ENCODE measurements at places on chromosomes 11 and 22. TPM values are rescaled to one million over a fixed set of nuclear protein-coding genes. Genes with fewer than 3 reads are reported as not detected.

GRCh38 chr22:20180245-20180630 is 29.4 kb upstream of the CCDC188 start:
- DNase-seq = no peak

DNA sequence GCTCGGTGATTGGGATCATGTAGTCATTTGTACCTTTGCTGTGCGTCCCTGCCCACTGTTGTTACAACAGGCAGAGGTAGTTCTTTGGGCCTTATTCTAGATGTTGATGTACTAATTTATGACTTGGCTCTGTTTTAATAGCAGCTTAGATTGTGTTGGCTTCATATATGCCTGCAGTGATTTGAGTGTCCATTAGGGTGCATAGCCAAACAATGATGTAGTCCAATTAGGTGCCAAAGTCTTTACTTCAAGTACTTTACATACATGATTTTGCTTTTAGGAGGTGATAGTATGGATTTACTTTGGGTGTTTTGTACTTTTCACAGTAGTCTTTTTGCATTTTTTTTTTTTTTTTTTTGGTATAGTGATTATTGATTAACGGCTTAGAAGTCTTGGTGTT is 46.4 kb downstream of the PPP6R3 start:
- DNase-seq = no peak

DNA sequence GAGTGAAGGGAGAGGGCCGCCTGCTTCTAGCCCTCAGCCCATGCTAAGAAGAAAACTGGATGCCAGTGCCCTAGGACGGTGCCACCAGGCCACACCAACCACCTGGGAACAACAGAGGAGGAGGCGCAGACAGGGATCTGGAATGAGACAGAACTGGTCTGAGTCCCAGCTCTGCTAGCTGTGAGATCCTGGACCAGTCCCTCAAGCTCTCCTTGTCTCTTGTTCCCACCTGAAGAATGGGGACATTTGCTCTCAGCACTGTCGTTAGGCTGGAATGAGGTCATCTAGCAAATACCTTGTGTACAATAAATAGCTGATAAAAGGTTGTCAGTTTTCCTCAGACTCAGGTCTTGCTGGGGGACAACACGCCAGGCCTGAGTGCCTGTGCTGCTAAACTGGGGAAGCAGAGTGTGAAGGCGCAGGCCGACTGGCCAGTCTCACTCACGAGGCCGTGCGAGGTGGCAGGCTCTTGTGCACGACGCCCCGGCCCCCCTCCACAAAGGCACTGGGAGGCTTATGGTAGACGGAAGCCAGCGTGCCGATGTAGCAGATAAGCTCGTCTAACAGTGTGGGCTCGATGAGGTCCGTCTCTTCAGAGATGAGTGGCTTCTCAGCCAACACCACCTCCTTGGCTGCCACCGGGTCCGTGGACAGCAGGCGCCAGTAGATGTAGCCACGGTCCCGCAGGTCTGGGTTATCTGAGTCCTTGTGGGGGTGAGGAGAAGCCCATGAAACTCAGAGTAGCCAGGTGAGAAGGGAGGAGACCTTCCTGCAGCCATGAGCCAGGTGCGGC is 25.8 kb upstream of the RASL10A start:
- DNase-seq = no peak

DNA sequence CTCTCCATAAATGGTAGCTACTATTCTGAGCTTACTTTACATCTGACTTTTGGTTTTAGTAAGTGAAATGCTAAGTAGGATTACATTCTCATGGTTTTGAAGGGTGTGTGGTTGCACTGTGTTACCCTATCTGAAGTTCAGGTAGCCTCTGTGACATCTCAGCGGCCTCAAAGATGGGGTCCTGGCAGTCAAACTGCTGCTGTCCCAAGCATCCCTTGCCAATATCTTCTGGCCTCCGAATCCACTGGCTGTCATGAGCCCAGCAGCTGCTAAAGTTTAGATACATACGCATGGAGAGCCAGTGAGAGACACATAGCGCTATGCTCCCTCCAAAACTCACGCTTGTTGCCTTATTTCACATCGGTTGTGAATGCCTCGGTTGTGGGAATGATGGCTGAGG is 34.9 kb downstream of the UBASH3B start:
- no peak for DNase-seq

DNA sequence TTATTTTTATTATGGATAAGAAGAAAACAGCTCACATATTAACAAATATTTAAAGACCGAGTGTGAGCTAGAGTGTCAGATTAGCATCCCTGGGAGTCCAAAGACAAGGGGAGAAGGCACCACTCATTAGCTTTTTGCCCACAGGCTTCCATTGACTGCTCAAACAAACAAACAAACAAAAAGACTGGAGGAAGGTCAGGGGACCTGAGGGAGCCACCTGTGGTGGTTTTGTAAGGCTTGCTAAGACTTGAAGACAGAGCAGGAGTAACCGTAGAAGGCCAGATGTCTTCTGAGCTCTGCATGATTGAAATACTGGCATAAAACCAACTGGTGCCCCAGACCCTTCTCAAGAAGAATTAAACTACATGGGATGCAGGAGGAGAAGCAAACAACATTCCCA is 395.2 kb upstream of the CNTN5 start:
- no peak for DNase-seq

DNA sequence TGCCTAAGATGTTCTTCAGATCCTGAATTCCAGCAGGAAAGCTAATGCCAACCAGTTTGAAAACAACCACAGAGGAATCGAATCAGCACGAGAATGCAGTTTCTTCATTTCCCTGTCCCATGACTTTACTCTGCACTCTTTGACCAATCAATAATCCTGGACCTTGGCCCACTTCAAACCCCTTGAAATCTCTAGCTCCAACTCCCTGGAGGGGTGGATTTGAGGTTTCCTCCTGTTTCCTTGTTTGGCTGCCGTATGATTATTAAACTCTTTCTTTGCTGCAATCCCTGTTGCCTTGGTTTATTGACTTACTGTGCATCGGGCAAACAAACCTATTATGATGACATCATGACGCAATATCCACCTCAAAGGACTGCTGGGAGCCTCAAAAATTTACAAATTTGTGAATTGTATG is 109.3 kb downstream of the FBXO7 start:
- DNase-seq = no peak

GRCh38 chr22:38974826-38975175 is 7.3 kb upstream of the APOBEC3B start:
- peak; percentile 86 for DNase-seq

- no peak for DNase-seq
Observed at GRCh38 chr11:117627259-117627658, 169.8 kb downstream of the DSCAML1 start.

GRCh38 chr11:119599864-119600541 is 129.0 kb downstream of the NECTIN1 start:
- DNase-seq = no peak

- no peak for DNase-seq
Observed at GRCh38 chr11:113400631-113401230, 13.2 kb downstream of the ANKK1 start.

GRCh38 chr22:46225631-46226030 is 24.5 kb downstream of the CDPF1 start:
- no peak for DNase-seq

DNA sequence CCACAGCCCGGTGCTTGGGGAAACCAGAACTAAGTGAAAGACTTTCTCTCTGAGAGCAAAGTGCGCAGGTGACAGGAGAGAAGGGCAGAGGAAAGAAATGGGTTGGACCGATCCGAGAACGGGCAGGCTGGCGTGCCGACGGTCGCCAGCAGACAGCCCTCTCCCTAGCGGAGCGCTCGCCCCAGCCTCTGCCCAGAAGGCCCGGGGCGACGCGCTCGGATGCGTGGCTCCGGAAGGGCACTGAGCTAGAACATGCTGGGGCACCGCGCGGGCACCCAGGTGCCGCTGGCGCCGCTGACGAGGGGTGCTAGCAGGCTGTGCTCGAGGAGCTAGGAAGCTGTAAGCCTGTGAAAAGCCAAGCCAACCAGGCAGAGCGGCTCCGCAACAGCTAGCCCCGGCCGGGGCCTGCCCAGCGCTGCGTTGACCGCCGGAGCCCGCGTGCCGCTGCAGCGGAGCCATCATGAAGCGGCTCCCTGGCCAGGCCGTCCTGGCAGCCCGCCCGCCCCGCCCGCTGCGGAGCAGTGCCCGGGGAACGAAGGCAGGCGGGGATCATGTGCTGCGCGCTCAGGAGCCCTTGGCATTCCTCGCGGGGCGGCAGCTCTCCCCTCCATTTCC is 22.1 kb upstream of the RRAS2 start:
- DNase-seq = peak; percentile 88

DNA sequence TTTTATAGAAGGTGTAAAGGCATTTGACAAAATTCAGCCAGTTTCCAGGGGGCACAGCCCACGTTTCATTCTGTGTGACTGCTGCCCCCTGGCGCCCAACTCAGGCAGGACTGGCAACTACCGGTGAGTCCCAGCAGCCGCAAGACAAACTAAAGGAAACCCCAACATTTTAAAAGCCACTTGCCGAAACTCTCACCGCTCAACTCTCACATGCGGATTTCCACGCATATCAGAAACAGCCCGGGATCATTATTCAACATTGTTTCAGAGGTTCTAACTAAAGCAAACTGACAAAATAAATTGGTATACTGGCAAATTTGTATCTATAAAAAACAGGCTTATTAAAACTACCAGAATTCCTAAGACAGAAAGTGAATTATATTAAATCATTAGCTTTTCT is 48.2 kb downstream of the MORC2 start:
- DNase-seq = peak; percentile 75

- DNase-seq = no peak
Observed at GRCh38 chr11:65381716-65382032, 772 bp downstream of the SLC25A45 start.

DNA sequence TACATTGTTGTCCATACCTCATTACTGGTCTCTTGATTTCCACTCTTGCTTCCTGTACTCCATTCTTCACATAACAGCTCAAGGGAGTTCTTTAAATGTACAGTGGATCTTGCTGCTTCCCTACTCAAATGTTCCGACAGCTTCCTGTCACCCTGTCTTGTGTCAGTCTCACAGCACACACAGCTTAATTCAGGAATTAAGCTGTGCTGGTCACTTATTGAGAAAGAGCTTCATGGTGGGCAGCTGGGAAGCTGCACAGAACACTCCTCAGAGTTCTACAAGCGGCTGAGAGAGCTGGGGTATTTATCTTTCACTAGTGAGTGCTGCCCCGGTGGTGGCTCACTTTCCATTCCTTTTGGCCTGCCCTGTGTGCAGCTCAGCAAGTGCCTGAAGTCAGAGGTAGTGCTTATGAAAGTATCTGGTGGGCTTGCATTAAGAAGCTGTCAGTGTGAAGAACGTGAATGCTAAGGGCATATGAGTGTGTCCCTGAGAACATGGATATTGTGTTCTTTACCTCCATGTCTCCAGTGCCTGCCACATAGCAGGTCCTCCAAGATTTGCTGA is 48.7 kb downstream of the KCNQ1OT1 start:
- no peak for DNase-seq

GRCh38 chr11:61555051-61555969 is 25.6 kb downstream of the SYT7 start:
- DNase-seq = no peak

DNA sequence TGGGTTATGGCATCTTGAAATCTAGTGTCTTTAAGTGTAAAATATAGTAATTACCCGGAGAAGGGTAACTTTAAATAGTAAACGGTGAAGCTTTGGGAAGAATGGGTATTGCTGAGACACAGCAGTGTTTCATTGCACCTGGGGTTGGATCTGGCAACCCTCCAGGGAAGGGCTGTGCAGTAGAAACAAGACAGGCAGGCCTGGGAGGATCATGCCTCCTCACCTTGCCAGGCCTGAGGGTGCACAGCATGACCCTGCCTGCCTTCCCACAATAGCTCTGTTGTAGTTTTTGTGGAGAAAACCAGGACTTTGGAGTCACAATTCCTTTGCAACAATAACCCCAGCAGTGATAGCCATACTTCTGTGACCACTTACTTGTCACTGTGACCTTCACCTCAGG is 64.6 kb upstream of the ADSL start:
- DNase-seq = peak; percentile 76

GRCh38 chr11:124753205-124753604 is 1.1 kb upstream of the VSIG2 start:
- peak; percentile 32 for DNase-seq

GRCh38 chr22:42383287-42383686 is 48.9 kb downstream of the NFAM1 start:
- DNase-seq = no peak

DNA sequence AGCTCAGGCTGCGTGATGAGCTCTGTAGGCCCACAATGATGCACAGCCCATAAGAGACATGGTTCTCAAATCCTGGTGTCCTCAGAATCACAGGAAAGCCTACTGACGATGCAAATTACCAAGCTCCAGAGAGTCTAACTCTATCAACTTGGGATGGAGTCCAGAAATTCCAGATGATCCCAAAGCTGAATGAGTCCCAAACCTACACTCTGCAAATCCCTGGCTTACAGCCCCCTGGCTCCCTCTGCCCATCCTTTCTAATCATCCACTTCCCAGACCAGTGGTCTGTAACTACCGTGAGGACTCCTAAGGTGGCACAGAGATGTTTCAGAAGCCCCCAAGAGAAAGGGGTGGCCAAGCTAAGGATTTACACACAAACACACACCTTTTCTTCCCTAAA is 13.5 kb downstream of the ARFGAP2 start:
- DNase-seq = no peak

- DNase-seq = no peak
Observed at GRCh38 chr11:66492161-66492865, 12.1 kb downstream of the DPP3 start.

- DNase-seq = peak; percentile 53
Observed at GRCh38 chr22:44664149-44664548, 37.9 kb upstream of the PRR5 start.

DNA sequence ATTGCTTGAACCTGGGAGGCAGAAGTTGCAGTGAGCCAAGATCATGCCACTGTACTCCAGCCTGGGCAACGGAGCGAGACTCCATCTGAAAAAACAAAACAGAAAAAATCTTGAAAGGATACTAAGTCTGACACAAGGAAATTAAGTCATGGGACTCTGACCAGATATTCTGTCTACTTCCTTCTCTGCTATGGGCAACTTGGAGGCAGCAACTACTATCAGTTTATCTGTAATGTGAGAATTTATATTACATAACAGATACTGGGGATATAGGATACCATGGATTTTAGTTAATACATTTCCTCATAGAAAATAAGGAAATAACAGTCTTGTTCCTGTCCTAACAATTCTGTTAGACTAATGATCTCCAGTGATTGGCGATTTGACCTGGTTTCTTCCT is 1.6 kb upstream of the SGSM3 start:
- no peak for DNase-seq

The OR2AG1 gene
- total RNA-seq = not detected

The NLRX1 gene
- total RNA-seq = 16.8 TPM

The TEX54 gene
- total RNA-seq = not detected

The OR6X1 gene
- total RNA-seq = not detected

The KRTAP5-7 gene
- total RNA-seq = not detected

The CD3E gene
- total RNA-seq = 3.5 TPM

The CTSF gene
- 70.3 TPM for total RNA-seq

The AMOTL1 gene
- total RNA-seq = 39.9 TPM

The PRRG4 gene
- 13.4 TPM for total RNA-seq

The ZC3H12C gene
- 34.3 TPM for total RNA-seq

The MRGPRF gene
- total RNA-seq = 5.0 TPM
